Subcutaneous preadipocyte (primary cell): ENCODE measurements at places on chromosomes 5 and 9. TPM values are rescaled to one million over a fixed set of nuclear protein-coding genes. Genes with fewer than 3 reads are reported as not detected.

RMRP gene
- 167,582 and 231,316 TPM in 2 replicates for total RNA-seq

PCA3 gene
- total RNA-seq: under 0.01 TPM in 2 replicates

EGFL7 gene
- total RNA-seq: 2.6 and 8.8 TPM in 2 replicates

WNT8A gene
- not detected in 2 replicates for total RNA-seq

SOHLH1 gene
- total RNA-seq: not detected in 2 replicates

FOXD4L6 gene
- total RNA-seq: 0.20 and 0.37 TPM in 2 replicates

SPINK6 gene
- total RNA-seq: not detected in 2 replicates

CER1 gene
- total RNA-seq: not detected in 2 replicates

KIF24 gene
- total RNA-seq: 3.3 and 6.5 TPM in 2 replicates

KIF20A gene
- total RNA-seq: 57.1 and 63.9 TPM in 2 replicates

SLCO6A1 gene
- total RNA-seq: not detected in 2 replicates

KIF4B gene
- total RNA-seq: under 0.01 TPM in 1 of 2 replicates, not detected in the other

F2RL2 gene
- total RNA-seq: 0.37 and 0.78 TPM in 2 replicates

GNA14 gene
- 0.20 and 0.73 TPM in 2 replicates for total RNA-seq

SLC6A19 gene
- total RNA-seq: not detected in 2 replicates

PRRX2 gene
- total RNA-seq: 5.1 and 21.3 TPM in 2 replicates

IL5 gene
- not detected in 2 replicates for total RNA-seq

SPAAR gene
- total RNA-seq: 0.20 and 0.37 TPM in 2 replicates

FOXD4L3 gene
- total RNA-seq: under 0.01 TPM in 1 of 2 replicates, not detected in the other

PCDHB14 gene
- under 0.01 and 0.20 TPM in 2 replicates for total RNA-seq

WWC1 gene
- total RNA-seq: 1.1 and 4.9 TPM in 2 replicates

TAF11L3 gene
- total RNA-seq: not detected in 2 replicates

LRRC19 gene
- not detected in 2 replicates for total RNA-seq

PLGRKT gene
- 13.2 and 17.6 TPM in 2 replicates for total RNA-seq

CXCL14 gene
- total RNA-seq: under 0.01 and 0.37 TPM in 2 replicates

C9orf152 gene
- not detected in 2 replicates for total RNA-seq

CDKN2A gene
- 24.0 and 26.5 TPM in 2 replicates for total RNA-seq

PKD2L2 gene
- total RNA-seq: not detected in 2 replicates

GABRA1 gene
- total RNA-seq: not detected in 2 replicates

TNFAIP8 gene
- total RNA-seq: 18.0 and 18.4 TPM in 2 replicates

MSMP gene
- not detected in 2 replicates for total RNA-seq

CCDC152 gene
- 2.6 and 3.3 TPM in 2 replicates for total RNA-seq

NSG2 gene
- not detected in 2 replicates for total RNA-seq

PDCD1LG2 gene
- total RNA-seq: 4.4 and 8.2 TPM in 2 replicates

KLF9 gene
- total RNA-seq: 58.8 and 76.4 TPM in 2 replicates

SCGB3A1 gene
- total RNA-seq: not detected in 2 replicates

ADGRD2 gene
- total RNA-seq: not detected in 2 replicates

PTGDS gene
- total RNA-seq: 0.59 and 4.8 TPM in 2 replicates

IFNA13 gene
- total RNA-seq: not detected in 2 replicates

MEGF9 gene
- 6.6 TPM in 2 replicates for total RNA-seq

HAVCR1 gene
- 0.20 and 0.37 TPM in 2 replicates for total RNA-seq

PDZD2 gene
- under 0.01 and 0.73 TPM in 2 replicates for total RNA-seq

PFN3 gene
- 1.1 TPM in 1 of 2 replicates, not detected in the other for total RNA-seq

IRX1 gene
- total RNA-seq: 9.0 and 9.6 TPM in 2 replicates

PALM2AKAP2 gene
- total RNA-seq: 11.4 and 13.3 TPM in 2 replicates

IFNA2 gene
- total RNA-seq: not detected in 2 replicates

CARTPT gene
- total RNA-seq: not detected in 2 replicates

SPINK7 gene
- not detected in 2 replicates for total RNA-seq

CCL28 gene
- total RNA-seq: 1.4 and 1.5 TPM in 2 replicates
